ENCODE measurements at places on chromosomes 6 and 20.

DNA sequence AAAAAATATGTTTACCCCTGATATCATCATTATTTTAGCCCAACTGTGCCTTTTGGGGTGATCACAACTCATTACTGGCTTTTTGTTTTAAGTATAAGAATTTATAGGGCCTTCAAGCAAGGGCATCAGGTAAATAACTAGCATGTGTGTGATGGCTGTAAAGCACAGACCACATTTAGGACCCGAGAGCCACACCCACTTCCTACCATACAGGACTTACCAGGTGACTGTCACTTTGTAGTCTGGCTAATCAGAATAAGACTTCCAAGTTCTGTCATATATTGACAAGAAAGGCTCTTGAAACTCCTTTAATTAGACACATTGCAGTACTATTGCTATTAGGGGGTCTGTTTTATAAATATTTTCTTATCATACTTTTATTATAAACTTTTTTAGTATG is 31.1 kb downstream of the TMEM242 start:
- DNase-seq: no peak

GRCh38 chr20:15642109-15642508 is 931.1 kb downstream of the KIF16B start:
- no peak for DNase-seq

GRCh38 chr20:38563802-38564431 is 17.1 kb upstream of the ADIG start:
- no peak for DNase-seq

GRCh38 chr20:32204205-32205109 is 3.1 kb downstream of the PLAGL2 start:
- no peak for DNase-seq

- DNase-seq: peak; percentile 16
Observed at GRCh38 chr6:162580619-162581018, 146.9 kb downstream of the PRKN start.

GRCh38 chr6:136539967-136540652 is 10.1 kb downstream of the MAP7 start:
- DNase-seq: no peak

GRCh38 chr6:166156942-166157341 is 10.7 kb downstream of the TBXT start:
- DNase-seq: no peak

DNA sequence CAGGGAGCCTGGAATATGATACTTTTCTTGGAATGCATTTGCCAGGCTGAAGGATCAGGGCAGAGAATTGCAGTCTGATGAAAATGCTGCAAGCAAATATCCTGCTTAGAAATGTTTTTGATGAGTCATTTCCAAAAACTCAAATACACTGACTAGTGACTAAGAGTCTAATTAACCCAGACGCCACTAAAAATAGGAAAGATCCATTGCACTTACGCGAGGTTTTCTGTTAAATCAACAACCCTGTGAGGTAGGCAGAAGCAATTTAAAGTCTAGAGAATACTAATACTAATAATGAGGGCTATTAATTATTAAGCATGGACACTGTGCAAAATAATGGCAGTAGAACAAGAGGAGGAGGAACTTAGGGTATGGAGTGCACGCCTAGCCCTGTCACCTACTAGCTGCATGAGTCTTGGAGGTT is 130.1 kb upstream of the DOK5 start:
- DNase-seq: peak; percentile 94

GRCh38 chr20:50543326-50543725 is 33.1 kb downstream of the PTPN1 start:
- DNase-seq: no peak

- DNase-seq: peak; percentile 66
Observed at GRCh38 chr6:100726666-100727065, 154.5 kb downstream of the ASCC3 start.
